ENCODE measurements at places on chromosomes 4 and X.

GRCh38 chrX:30151964-30152363 lies 63.4 kb upstream of the MAGEB2 start:
- DNase-seq, result no peak

DNA sequence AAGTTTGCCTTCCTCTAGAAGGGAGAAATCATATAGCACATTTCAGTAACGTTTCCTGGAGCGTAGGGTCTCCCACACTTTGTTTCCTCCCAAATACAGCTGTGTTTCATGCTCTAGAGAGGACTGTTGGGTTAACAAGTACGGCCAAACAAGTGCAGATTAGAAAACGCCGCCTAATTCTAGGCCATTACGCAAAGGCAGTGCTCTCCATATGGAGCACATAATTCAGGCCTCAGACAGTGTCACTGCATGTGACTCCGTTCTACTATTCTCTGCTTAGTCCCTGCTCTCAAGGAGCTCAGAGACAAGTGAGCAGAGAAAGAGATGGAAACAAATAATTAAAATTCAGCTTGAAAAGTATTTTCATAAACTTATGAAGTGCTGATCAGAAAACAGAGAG lies 11.6 kb downstream of the ZNF827 start:
- DNase-seq, result no peak

DNA sequence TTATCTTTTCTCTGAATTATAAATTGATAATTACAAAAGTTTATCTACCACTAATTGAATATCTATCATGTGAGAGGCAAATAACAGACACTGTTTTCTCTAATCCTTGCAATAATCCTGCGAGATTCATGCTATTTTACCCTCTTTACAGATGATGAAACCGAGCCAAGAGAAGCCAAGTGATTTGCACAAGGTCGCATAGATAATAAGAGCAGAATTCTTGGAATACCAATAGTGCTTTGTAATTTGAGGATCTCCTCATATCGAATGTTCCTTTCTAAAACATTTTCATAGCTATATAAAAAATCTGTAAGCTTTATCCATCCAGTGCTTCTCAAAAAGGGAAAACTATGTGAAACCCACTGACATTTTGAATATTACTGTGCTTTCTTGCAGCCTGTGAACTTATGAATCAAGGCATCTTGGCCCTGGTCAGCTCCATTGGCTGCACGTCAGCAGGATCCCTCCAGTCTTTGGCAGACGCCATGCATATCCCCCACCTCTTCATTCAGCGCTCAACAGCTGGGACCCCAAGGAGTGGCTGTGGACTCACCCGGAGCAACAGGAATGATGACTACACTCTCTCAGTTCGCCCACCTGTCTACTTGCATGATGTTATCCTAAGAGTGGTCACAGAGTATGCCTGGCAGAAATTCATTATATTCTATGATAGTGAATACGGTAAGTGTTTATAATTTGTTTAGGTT lies 743.8 kb upstream of the ATOH1 start:
- DNase-seq, result no peak

DNA sequence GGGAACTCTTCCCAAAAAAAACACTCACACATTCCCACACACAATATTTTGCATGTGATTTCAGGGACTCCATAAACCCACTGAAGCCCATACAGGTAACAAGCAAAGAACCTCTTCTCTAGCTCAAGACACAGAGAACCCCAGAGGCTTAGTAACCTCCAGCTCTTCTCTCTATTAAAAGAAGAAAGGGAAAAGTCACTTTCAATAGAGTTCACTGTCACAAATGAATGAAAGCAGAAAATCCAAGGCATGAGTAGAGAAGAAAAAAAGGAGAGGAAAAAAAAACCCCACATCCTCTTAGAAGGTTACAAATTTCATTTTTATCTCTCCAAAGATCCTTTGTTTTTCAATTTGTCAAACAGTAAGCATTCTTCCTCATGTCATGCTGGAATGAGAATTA lies 30.7 kb upstream of the DCLK2 start:
- no peak for DNase-seq

DNA sequence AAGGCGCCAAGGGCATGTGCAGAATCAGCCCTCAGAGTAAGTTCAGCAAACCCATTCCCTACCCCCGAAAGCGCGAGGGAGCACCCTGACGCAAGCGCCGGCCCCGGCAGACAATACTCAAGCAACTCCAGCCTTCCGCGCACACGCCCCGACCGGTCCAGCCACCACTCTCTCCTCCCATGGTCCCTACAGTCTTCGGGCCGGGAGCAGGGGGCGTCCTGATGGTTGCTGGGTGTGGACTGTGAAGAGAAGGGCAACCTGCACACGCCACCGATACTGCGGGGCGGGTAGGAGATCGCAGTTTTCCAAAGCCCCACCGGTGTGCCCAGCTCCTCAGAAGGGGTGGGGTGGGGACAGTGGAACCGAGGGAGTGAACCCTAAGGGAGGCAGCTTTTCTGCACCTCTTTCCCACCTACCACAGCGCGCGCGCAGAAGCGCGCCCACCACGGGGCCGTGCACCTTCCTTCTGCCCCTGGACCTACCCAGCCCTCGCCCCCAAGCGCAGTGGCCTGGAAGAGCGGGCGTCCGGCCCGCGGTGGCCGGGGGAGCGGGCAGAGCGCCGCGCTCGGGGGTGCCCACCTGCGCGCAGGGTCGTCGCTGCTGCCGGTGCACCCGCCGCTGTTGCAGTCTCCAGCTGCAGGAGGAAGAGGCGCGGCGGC lies 650.2 kb upstream of the DIPK2B start:
- no peak for DNase-seq

DNA sequence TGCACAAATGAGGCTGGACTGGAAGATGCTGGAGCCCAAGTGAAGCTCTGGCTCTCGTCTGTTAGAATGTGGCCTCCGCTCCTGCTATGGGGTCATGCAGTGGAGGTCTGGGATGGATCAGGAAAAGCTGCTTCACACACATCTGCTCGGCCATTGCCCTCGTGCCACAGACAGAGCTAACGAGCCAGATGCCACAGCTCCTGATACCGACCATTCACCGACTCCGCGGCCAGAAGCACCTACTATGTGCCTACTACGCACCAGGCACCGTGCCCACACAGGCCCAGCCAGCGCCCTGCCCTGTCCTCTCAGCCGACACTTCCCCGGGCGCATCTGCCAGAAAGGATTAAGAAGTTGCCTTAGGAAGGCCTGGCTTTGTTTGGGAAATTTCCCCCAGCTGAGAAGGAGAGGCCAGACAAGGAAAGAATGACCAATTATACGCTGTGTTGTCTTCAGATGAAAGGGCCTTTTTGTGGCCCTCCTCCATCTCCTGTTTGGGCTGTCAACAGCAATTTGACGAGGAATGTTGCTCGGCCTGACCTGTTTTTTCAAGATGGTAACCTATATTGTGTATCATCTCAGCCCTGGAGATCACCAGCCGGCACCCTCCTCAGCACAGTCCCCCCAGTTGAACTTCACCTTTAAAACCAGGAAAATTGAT lies 34.3 kb downstream of the HMX1 start:
- no peak for DNase-seq

- no peak for DNase-seq
Observed at GRCh38 chrX:17390419-17390850, 15.4 kb downstream of the NHS start.

DNA sequence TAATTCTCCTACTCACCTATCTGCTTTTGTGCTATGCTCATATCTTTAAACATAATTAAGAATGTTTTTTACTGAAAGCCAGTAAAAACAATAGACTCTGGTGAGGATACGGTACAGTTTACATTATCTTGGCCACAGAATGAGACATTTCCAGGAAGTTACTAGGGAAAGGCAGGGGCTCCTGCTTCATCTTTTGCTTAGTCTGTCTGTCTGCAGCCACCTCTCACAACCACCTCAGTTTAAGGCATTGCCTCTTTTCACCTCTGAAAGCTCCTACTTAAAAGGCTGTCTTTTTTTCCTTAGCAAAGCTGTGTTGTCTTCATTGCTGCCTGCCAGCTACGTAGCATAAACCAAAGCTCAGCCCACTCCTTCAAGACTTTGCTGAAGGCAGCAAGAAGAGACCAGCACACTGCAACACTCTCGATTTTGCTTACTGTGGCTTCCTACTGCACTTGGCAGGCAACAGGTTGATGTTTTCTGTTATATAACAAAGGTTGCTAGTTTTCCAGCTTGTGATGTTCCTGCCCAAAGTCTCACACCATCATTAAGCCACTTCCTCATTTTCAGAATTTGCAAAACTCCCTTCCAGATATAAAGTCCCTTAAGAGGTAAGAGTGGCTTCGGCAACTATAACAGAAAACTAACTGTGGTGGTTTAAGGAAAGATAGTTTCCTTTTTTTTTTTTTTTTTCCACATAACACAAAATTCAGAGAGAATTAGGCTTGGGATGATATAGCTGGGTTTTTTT lies 432.9 kb downstream of the GRXCR1 start:
- DNase-seq, result no peak

DNA sequence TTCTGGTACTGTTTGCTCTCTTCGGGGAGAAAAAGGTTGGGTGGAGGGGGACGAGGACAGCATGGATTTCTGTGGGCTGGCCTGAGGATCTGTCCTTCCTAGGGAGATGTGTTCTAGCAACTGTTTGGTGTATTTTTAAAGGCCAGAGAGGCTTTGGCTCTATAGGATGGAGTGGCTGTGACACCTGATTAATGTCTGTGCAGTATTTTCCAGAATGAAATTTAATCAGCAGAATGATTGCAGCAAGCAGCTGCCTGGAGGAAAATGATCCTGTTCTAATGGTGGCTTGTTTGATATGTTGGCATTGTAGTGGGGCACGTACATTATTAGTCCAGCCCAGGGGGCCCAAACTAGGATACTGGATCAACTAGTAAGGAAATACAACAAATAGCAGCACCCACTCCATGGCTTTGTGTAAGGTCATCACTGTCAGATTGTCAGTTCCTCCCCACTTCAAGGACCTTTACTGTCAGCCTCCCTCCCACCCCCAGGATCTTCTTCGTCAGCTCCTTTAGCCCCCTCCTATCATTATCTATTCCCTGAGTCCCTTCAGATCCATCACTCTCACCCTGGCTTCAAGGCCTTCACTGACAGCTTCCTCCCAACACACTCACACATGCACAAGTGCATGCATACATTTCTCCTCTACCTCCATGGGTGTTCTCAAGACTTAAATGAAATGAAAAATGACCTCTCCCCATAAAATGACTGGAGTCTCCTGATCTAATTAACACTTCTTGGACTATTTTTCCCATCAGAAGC lies 10.4 kb upstream of the TMEM255A start:
- DNase-seq, result no peak

DNA sequence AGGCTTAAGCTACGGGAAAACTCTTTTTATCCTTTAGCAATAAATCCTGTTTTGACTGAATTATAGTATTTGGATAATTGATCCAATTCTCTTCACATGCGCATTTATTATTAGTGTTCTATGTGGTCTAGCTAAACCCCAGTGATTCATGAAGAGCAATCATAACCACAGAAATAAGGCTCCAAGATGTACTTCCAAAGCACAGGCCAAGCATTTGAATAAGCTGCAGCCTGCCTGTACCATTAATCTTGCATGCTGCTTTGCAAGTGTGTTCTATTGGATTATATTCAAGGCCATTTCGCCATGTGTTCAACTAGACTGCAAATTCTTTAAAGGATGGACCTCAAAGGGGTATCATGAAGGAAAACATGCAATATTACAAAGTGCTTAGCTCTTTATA lies 385.2 kb upstream of the FAT1 start:
- DNase-seq, result no peak

GRCh38 chrX:150365051-150365989 lies 2.2 kb downstream of the MAMLD1 start:
- DNase-seq, result peak; percentile 68

DNA sequence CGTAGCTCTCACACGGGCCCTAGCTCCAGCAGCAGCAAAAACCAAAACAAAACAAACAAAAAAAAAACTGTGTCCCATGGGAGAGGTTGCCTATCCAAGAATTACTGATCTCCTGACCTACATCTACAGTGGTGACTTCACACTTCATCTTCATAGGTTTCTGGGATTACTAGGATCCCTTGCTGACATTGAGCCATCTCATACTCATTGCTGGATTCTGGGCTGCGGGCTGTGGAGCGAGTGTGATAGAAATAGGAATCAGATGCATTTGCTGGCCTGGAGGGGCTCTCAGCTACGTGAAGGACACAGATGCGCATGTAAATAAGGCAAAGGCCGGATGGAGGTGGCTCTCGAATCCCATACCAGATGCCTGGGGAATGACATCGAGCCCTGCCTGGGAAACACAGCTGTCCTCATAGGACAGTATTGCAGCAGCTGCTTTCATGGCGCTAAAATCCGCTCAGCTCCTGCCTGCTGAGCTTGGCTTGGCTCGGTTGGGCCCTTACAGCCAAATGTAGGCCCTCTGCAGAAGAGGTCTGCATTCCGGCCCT lies 41.7 kb downstream of the CNGA2 start:
- DNase-seq, result peak; percentile 9

GRCh38 chr4:108834166-108834834 lies 71.4 kb upstream of the ETNPPL start:
- no peak for DNase-seq

DNA sequence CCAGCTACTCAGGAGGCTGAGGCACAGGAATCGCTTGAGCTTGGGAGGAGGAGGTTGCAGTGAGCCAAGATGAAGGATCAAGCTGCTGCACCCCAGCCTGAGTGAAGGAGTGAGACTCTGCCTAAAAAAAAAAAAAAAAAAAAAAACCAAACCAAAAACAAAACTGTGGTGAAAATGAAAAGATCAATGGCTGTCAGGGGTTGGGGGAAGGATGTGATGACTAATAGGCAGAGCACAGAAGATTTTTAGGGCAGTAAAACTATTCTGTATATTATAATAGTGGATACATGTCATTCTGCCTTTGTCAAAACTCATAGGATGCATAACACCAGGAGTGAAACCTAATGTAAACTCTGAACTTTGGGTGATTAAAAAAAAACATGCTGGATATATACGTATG lies 69.9 kb upstream of the ELOVL6 start:
- DNase-seq, result no peak

- no peak for DNase-seq
Observed at GRCh38 chr4:118367361-118367760, 14.6 kb upstream of the PRSS12 start.

DNA sequence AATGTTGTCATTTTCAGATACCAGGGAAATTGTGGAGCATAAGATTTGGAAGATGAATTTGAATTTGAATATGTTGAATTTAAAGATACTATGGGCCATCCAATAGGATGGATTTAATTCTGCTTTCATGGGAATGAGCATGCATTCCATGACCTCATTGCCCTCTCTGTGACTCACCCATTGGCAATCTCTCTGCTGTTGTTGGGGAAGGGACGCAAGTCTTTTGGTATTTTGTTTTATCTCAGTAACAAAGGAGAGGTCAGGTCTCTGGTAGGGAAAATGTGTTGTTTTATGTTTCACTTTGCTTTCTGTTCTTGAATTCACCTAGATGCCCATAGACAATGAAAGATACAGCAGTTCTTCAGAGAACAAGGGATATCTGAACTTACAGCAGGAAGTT lies 42.1 kb upstream of the MAGEA4 start:
- DNase-seq, result no peak

GRCh38 chr4:156265407-156265806 lies 311.7 kb upstream of the CTSO start:
- DNase-seq, result no peak
